Right renal pelvis (tissue), 4 donors: ENCODE measurements at places on chromosomes 3 and 15.

DNA sequence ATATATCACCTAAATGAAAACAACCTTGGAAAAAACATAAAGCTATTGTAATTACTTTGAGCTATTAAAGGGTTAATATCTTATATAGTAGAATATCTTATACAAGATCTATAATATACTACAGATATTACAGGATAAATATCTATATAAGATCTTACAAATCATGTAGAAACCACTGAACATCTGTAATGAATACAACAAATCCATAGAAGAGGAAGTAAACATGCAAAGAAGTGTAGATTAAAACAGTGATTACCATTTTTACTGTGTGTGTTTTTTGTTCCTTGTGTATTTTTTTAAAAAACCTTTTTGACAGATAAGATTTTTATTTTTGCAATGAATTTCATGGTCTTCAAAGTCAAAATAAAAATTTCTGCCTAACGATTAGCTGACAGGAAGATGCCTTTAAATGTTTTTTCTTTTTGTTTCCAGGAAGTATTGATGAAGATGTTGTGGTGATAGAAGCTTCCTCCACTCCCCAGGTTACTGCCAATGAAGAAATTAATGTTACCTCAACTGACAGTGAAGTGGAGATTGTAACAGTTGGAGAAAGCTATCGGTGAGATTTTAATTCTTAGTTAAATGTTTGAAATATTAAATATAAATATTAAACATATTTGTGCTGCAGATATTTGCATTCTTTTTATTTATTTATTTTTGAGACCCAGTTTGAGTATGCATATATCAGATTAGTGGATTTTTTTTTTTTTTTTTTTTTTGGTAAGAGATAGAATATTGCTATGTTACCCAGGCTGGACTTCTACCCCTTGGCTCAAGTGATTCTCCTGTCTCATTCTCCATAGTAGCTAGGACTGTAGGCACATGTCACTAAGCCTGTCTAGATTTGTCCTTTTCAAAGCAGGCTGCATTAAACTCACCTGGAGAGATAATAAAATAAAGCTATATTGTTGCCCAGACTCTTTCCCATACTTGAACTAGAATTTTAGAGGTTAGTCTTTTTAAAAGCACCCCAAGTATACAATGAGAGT, 52.8 kb upstream of the CCNB2 start:
- no peak for DNase-seq

GRCh38 chr3:45167011-45167911, 21.1 kb upstream of the CDCP1 start:
- peak; percentile 56 for DNase-seq

DNA sequence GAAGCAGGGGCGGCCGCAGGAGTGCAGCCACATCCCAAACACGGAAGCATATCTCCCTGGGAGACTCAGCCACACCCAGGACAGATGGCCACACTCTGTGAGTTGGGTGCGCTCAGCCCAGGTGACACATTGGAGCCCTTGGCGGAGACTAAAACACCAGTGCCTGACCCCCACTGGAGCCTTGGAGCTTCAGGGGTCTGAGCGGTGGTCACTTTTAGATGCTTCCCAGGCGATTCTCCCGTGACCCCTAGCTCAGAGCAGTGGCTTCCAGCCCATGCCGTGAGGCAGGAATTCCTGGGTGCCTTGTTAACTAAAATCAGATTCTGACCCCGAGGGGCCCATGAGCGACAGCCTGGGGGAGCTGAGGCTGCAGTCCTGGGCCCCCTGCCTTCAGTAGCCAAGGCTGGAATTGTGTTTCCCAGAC, 54.5 kb downstream of the PLXNA1 start:
- DNase-seq: no peak

- DNase-seq: no peak
Observed at GRCh38 chr3:191369616-191370010, 39.3 kb upstream of the UTS2B start.

DNA sequence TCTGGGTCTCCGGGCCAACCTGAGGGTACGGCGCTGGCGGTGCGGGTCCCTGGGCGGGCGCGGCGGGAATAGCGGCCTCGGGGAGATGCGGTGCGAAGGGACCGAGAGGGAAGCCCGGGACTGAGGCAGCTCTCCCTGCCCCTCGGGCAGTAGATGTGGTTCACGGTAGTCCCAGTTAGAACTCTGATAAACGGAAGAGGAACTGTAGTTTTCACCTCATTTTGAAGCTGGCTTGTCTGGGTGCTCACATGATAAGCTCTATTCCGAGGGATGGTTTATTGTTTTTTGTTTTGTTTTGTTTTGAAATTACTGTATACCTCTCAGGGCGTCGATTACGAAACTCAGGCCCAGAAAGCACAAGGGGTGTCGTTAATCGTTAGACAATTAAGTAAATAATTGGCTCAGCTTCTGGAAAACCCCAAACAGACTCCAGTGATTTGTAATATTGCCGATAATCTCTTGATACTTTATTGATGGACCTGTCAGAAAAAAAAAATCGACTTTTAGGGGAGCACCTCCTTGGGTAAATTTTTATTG, 413 bp downstream of the NUSAP1 start:
- no peak for DNase-seq

DNA sequence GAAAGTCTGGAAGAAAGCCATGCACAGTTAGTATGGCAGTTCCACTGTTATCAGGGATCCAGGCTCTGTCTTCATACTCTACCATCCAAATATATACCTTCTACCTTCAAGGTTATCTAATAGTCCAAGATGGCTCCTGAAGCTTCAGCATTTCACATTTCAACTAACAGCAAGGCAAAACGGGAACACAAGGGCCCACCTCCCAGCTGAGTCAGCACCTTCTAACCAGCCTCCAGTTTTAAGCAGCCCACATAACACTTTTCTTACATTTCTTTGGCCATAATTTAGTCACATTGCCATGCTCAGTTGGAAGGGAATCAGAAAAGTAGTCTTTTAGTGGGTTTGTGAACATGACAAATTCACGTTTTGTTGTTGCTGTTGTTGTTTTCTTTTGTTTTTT, 15.4 kb upstream of the MSL2 start:
- DNase-seq: no peak

DNA sequence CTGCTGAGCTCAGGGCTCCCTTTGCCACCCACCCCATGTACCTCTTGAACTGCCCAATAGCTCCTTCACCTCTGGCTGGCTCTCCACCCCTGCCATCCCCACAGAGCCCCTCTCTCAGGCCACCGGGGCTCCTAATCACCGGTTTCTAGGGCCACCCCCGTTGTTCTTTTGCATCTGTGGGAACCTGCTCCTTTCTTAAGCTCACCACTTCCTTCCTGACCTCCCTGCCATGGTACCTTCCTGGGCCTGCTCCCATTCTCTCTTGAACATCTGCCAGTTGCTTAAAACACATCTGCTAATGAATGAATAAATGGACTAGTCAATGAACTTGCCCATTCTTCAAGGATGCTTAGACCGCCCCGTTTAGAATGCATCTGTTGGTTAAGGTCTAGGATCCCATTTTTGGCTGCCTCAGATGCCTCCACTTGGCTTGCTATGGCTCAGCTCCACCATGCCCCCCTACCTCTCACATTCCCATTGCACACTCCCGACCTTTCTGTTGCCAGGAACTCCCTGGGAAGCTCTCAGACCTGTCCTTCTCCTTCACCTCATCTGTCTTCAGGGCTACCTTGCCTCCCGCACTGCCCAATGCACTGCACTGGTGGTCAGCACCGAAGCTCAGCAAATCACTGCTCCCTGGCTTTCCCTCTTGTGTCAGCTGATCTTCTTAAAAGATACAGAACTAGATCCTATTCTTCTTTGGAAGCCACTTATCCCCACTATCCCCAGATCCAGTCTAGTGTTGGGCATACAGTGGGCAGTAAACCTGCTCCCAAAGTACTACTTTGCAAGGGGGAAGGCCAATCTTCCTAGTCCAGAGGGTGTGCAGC, 9.1 kb downstream of the AMOTL2 start:
- DNase-seq: no peak

DNA sequence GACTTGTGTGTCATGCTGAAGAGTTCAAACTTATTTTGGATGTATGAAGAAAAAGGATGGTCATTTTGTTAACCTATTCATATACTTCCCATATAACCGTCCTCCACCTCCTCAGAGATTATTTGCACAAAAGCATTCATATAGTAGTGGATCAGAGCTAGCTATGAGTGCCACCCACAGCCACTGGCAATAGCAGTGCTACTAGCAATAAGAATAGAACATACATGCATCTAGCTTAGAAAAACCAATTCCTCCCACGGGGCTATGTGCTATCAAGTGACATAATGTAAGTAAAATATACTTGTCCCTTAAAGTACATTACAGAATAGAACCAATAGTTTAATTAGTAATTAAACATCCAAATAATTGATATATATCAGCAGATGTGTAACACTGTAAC, 10.3 kb upstream of the ZBED2 start:
- no peak for DNase-seq

DNA sequence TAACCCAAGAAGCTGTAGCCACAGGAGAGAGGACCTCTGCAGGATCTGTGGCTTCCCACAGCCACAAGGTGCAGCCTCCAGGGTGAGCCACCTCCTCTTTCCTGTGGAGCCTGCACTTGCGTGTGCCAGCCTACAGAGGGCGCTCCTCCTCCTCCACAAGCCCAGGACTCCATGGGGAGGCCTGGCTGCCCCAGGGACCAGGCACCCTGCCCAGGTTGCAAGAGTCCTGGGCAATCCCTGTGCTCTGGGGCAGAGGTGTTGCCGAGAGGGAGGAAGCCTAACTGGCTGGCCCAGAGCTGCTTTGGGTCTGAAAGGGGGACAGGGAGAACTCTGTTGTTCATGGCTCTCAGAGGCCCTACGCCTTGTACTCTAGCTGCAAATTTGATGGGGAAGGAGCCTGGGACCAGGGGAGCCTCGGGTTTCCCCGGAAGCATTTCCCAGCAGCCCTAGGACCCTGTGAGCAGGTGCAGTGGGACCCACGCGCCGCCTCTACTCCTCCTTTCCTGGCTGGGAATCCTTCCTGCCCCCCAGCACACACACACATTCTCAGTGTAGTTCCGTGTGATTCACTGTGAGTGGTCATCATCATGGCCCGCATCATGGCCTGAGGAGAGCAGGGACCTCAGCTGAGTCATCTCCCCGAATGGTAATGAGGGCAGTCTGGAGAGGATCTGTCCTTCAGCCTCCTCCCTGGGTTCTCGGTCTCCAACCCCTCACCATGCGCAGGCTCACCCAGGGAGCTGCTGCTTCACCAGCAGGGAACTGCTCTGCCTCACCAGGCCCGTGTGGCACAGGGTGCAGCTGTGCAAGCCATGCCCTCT, 24.3 kb downstream of the TBC1D21 start:
- DNase-seq: no peak
